ENCODE measurements at places on chromosomes 2 and 18. TPM values are rescaled to one million over a fixed set of nuclear protein-coding genes. Genes with fewer than 3 reads are reported as not detected.

DNA sequence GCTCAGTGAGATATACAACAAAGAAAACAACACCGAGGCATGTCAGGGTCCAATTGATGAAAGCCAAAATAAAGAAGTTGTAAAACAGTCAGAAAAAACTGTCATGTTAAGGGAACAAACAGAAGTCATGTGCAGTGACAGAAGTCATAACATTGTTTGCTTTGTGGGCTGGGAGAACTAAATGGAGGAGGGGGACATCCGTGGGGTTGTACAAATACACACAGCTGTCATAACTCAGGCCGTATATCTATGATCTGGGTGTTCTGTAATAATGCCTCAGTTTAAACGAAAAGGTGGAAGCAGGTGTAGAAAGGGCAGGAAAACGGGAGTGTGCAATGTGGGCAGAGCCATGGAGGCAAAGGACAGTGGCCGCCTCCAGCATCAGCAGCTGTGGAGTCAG lies 27.3 kb downstream of the TIMM21 start:
- no peaks in the 10 kb centered on the region for H3K27me3 ChIP-seq
- no peaks in the 10 kb centered on the region for H3K4me1 ChIP-seq
- H3K27ac ChIP-seq: no peak overlapping the region
- H3K4me3 ChIP-seq: no peak overlapping the region
- no peaks in the 10 kb centered on the region for H3K36me3 ChIP-seq

- H3K27me3 ChIP-seq: no peaks in the 10 kb centered on the region
- no peaks in the 10 kb centered on the region for H3K36me3 ChIP-seq
- no peak overlapping the region for H3K4me3 ChIP-seq
- no peak for DNase-seq
- no peak overlapping the region for H3K27ac ChIP-seq
These were observed 58.5 kb downstream of the CABYR start for GRCh38 chr18:24197412-24197811.

DNA sequence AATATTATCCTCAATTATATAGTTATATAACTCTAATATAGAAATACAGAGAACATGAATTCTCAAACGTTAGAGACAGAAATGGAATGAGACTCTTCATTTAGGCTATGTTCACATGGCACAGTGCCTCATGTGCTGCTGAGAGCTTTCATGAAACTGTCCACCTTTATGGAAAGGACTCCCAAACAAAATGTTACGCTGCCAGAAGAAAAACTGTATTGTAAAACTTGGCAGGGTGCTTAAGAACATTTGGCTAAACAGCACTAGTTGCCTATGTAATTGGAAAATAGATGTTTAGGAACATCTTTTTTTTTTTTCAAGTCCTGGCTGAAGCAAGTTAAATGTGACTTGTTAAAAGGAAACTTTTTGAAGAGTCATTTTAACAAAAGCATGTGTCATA lies 396.0 kb downstream of the ERBB4 start:
- H3K27ac ChIP-seq: no peak overlapping the region
- H3K4me3 ChIP-seq: no peak overlapping the region
- no peaks in the 10 kb centered on the region for H3K4me1 ChIP-seq
- H3K36me3 ChIP-seq: no peaks in the 10 kb centered on the region
- DNase-seq: no peak

Gene UGT1A3
- not detected for total RNA-seq

DNA sequence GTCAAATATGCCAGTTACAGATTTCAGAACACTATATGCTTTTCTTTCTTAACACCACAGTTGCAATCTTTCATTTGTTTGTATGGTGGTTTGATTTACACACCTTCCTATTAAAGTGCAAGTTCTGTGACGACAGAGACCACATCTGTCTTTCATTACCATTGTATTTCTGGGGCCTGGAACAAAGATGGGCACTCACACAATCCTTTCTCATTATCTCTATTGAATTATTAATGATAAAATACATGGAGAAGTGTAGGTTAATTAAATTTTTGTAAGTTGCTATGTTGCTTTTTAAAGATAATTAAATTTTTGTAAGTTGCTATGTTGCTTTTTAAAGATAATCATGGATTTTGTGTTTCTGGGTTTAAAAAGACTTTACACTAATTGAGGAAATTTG lies 79.9 kb downstream of the KCTD18 start:
- H3K4me3 ChIP-seq: no peak overlapping the region
- no peaks in the 10 kb centered on the region for H3K4me1 ChIP-seq
- peaks cover 10% of the 10 kb centered on the region for H3K36me3 ChIP-seq
- no peak for DNase-seq
- H3K27me3 ChIP-seq: no peaks in the 10 kb centered on the region

DNA sequence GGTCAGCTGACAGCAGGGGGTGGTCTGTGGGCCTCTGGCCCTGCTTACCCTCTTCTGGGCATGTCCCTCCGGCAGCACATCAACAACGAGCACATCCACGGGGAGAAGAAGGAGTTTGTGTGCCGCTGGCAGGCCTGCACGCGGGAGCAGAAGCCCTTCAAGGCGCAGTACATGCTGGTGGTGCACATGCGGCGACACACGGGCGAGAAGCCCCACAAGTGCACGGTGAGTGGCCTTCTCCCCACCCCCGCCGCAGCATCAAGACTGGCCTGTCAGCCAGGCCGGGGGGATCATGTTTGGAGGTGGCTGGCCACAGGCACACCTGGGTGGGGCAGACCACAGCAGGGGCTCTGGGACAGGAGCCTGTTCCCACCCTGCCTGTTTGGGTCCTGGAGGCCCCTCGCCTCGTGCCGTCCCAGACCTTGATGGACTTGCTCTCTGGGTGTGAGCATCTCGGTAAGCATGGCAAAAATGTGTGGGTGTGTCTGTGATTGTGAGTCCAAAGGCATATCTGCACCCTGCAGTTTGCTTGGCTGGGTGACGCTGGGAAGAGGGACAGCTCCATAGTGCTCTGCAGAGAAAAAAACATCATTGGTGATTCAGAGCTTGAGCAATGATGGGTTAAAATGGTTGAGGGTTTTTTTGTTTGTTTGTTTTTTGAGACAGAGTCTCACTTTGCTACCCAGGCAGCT lies 242.8 kb downstream of the GLI2 start:
- H3K27me3 ChIP-seq: no peaks in the 10 kb centered on the region
- peaks cover 21% of the 10 kb centered on the region for H3K36me3 ChIP-seq
- H3K4me1 ChIP-seq: no peaks in the 10 kb centered on the region
- DNase-seq: no peak
- H3K27ac ChIP-seq: no peak overlapping the region
- H3K4me3 ChIP-seq: no peak overlapping the region

- no peak for DNase-seq
- H3K27ac ChIP-seq: no peak overlapping the region
- no peaks in the 10 kb centered on the region for H3K27me3 ChIP-seq
- H3K36me3 ChIP-seq: no peaks in the 10 kb centered on the region
These were observed 185.9 kb downstream of the PDE1A start for GRCh38 chr2:182240862-182241371.

- no peaks in the 10 kb centered on the region for H3K27me3 ChIP-seq
- H3K4me3 ChIP-seq: no peak overlapping the region
- H3K4me1 ChIP-seq: no peaks in the 10 kb centered on the region
- no peak for DNase-seq
- H3K36me3 ChIP-seq: peaks cover 49% of the 10 kb centered on the region
These were observed 22.4 kb downstream of the ARL6IP6 start for GRCh38 chr2:152740743-152741328.

All from H1 (cell line).